HT-29 (cell line): ENCODE measurements at places on chromosomes 13 and 19. TPM values are rescaled to one million over a fixed set of nuclear protein-coding genes. Genes with fewer than 3 reads are reported as not detected.

Gene CFAP97D2
- not detected in 2 replicates for total RNA-seq

- peak; percentile 72 for DNase-seq
Observed at GRCh38 chr19:1259206-1259875, 9.8 kb upstream of the CIRBP start.

Gene ZNF320
- 6.0 and 8.5 TPM in 2 replicates for total RNA-seq

GRCh38 chr19:6429419-6430221 lies 3.9 kb downstream of the SLC25A41 start:
- no peak for DNase-seq

DNA sequence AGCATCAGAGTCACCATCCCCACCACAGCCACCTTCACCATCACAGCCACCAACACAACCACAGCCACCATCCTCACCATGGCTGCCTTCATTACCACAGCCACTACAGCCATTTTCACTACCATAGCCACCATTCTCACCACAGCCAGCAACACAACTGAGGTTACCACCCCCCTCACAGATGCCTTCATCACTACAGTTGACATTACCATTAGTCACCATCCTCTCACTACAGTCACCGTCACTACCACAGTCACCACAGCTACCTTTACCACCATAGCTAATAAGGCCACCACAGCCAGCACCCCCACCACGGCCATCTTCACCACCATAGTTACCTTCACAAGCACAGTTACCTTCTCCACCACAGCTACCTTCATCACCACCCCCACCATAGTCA lies 269.6 kb downstream of the DNAJC15 start:
- DNase-seq, result no peak

DNA sequence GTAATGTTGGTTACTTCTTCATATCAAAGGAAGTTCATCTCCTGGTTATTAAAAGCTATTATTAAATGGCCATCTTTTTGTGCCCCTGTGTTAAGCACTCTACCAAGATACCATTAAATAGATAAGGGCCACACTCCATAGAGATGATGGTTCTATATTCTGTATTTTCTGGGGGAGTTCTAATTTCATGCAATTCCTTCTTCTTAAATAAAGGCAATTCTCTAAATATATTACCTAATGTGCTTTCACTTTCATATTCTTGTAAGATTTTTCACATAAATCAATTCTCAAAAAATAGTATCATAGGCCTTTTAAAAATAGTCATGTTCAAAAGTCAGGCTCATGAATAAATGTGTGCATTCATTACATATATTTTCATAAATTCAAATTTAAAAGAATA lies 47.0 kb upstream of the USPL1 start:
- no peak for DNase-seq

DNA sequence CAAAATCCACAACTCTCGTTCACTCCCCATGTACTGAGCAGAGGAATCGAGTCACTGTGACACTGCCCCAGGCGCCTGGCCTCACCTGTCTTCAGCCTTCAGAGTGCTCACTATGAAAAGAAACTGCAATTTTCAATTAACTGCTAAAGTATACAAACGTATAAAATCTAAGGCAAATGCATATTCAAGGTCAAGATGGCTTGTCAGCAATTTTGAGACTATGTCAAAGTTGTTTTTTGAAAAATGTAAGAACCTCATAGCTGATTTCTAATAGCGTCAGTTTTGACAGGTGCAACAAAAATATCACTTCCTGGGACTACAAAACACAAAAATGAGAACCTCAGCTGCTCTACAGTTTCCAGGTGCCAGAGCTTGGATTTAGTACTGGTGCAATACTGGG lies 31.4 kb downstream of the TUBGCP3 start:
- no peak for DNase-seq

DNA sequence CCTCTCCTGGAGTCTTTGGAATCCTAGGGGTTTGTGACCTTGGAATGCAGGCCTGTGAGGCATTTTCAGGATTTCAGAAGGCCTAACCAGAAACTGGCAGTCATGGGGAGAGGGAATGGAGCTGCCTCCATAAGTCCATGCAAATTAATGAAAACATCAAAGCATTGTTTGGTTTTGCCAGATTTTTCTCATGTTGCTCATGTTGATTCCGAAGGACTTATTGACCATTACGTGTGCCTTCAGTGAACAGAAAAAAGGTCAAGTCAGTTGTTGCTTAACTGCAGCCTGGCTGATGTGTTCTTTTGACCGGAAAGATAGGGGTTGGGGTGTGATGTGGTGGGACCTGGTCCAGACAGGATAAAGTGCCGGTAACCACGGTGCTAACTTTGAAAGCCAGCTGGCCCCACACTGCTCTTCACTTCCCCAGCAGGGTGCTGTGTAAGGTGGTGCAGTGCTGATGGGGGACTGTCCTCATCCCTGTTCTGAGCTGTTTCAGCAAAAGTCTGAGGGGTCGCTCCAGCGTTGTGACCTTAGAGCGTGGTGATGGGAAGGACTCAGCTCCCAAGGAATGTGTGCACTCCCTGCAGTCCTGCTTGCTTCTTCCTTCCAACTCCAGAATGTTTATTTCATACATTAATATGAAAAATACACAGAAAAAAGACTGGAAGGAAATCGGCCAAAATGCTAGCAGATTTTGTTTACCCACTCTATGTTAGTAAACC lies 3.5 kb downstream of the RNF113B start:
- no peak for DNase-seq

Gene BRCA2
- 13.6 and 20.0 TPM in 2 replicates for total RNA-seq

DNA sequence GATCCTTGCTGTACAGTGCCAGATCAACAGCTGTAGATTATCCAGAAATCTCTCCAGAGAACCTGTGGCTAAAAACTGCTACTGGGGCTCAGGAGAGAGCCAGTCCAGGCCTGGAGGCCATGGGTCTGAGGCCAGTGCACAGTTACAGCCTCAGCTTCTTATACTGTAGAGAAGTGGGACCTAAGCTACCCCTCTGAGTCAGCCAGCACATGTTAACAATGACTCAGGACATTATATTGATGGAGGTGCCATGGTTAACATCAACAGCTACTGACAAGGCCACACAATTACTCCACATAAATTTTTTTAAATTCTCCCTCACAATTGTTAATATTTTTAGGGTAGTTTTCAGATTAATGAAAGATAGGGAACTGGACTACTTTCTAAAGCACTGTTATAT lies 138.5 kb downstream of the RBM26 start:
- DNase-seq, result no peak

Gene PRODH2
- total RNA-seq, result not detected in 2 replicates

DNA sequence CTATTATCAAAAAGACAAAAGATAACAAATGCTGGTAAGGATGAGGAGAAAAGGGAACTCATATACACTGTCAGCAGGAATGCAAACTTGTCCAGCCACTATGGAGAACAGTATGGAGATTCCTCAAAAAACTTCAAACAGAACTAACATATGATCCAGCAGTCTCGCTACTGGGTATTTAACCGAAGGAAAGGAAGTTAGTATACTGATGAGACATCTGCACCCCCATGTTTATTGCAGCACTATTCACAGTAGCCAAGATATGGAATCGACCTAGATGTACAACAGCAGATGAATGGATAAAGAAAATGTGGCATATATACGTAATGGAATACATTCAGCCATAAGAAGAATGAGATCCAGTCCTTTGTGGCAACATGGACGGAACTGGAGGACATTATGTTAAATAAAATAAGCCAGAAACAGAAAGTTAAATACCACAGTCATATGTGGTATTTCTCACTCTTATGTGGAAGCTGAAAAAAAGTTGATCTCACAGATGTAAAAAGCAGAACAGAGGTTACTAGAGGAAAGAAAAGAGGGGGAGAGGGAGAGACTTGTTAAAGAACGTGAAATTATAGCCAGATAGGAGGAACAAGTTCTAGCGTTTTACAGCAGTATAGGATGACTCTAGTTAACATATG lies 83.2 kb downstream of the RUBCNL start:
- DNase-seq, result no peak

- DNase-seq, result no peak
Observed at GRCh38 chr13:76725211-76725610, 161.0 kb downstream of the KCTD12 start.

DNA sequence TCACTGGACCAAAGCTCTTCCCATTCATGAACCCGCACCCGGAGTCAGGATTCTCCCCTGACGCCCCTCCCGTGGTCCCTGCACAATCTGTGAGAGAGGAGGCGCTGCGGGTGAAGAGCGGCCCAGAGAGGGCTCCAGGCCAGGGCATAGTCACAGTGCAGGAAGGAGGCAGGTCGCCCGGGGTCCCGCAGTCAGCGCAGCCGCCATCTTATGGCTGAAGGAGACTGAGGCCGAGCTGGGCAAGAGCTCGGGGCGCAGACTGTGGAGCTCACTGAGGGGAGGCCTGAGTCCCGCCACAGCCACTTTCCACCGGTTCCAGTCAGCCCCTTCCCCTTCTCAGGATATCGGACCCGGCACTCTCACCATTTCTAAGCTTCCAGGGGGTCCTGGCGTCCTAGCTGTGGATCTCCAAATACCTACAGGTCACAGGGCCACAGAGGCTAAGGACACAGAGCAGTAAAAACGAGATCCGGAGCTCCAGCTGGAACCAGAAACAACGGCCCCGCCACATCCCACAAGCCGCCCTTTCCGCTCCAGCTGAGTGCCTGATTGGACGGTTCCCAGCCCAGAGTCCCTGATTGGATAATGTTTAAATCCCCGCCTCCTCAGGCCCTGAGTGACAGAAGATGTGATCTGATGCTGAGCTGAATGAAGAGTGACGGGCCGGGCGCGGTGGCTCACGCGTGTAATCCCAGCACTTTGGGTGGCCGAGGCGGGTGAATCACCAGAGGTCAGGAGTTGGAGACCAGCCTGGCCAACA lies at the start of gene ZNF99:
Gene ZNF99 (minus strand): TSS at position 501 of the 760 bp plus-strand sequence. CDS start 135 bp downstream, at position 366.
- no peak for DNase-seq

GRCh38 chr19:15976836-15977689 lies 28.3 kb downstream of the OR10H4 start:
- no peak for DNase-seq

Gene CYP4F2
- total RNA-seq, result 0.18 TPM in 1 of 2 replicates, not detected in the other

DNA sequence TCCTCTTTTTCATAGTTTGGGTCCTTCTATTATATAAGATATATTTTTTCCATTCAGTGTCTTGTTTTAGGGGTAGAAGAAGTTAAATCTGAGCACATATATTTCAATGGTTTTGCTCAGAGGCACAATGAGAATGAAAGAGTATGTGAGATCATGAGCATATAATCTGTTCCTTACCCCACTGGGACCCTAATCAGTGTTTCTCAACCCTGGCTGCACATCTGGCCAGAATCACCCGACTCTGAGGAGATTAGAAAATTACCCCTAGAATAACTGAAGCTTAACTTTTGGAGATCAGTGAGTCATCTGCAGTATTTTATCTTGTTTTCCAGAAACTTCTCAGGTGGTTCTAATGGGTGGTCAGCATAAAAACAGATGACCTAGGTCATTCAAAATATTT lies 782 bp downstream of the CYSLTR2 start:
- DNase-seq, result no peak

DNA sequence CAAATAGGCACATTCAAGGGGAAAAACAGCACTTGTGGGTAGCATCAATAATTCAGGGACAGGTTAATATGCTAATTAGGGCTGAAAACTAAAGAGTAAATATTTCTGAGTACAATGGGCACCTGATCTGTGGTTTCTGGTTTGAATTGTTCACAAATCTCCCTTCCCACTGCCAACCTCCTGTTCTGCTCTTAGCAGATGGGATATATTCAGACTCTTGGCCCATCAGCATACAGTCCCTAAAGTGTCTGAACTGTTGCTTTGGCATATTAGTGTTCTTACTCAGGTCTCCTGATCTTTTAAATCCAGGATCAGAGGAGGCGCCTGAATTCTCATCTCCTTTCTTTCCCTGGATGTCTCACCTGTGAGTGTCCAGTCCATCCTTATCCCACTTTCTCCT lies 8.2 kb upstream of the LRCH1 start:
- DNase-seq, result no peak

GRCh38 chr19:33473653-33474305 lies 47.8 kb downstream of the PEPD start:
- peak; percentile 63 for DNase-seq

GRCh38 chr13:41746259-41746658 lies 214.7 kb downstream of the VWA8 start:
- DNase-seq, result peak; percentile 22

Gene PLPP2
- total RNA-seq, result 226 and 231 TPM in 2 replicates

- no peak for DNase-seq
Observed at GRCh38 chr19:53131727-53132126, 983 bp downstream of the ZNF415 start.

GRCh38 chr13:20498129-20498528 lies 27.5 kb downstream of the CRYL1 start:
- DNase-seq, result no peak

Gene KLF1
- total RNA-seq, result not detected in 2 replicates

Gene FLT3LG
- total RNA-seq, result 1.6 and 2.1 TPM in 2 replicates

- no peak for DNase-seq
Observed at GRCh38 chr19:31448221-31448657, 99.0 kb upstream of the TSHZ3 start.

DNA sequence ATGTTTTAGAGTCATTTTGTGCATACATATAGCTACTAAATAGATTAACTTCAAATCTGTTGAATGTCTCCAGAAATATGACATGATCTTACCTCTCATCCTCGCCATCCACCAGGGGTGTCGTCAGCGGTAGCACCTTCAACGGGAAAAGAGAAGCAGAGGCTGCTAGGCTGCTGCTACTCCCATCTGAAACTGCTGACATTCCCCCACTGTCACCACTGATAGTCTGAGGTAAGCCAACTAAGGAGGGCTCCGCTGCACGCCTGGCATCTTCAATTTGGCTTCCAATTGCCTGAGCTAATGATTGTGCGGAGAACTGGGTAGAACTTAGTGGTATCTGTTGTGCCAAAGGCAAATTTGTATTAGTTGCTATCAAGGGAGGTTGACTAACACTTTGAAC lies 3.1 kb downstream of the TSC22D1 start:
- DNase-seq, result no peak

- DNase-seq, result no peak
Observed at GRCh38 chr19:19540715-19541515, 2.9 kb downstream of the CILP2 start.

DNA sequence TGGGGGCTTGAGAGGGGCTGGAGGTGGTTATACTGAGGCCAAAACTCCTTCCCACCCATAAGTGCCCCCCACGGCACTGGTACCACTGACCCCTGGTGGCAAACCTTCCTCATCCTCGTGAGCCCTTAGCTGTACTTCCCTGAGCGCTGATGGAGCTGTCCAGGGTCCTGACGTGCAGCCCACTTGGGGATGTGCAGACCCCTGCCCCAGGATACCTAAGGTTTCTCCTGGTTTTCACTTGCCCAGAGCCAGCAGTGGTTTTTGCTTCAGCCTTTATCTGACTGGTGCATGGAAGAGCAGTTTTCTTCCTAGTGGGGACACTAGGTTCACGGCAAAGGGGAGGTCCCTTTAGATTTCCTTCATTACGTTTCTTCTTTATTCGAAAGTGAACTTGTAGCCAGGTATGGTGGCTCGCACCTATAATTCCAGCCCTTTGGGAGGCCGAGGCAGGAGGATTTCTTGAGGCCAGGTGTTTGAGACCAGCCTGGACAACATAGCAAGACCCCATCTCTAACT lies 28.7 kb upstream of the KCTD15 start:
- peak; percentile 29 for DNase-seq

DNA sequence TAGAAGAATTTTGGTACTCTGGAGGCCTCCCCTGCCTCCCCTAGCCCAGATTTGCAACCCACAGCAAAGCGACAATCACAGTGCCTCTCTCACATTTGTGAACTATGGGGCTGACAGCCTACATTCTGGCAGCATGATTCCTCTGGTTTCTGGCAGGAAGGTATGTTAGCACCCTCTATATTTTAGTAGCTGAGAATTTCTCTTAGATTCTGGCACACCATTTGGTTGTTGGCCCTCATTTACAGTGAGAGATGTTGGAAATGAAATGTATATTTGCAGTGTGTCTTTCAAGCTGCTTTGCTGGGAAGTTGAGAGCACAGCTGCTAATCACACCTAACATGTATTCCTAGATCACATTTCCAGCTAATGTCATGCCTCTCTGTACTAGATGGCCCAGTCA lies 735.0 kb downstream of the FGF9 start:
- DNase-seq, result no peak

Gene ZNF30
- 2.0 and 2.7 TPM in 2 replicates for total RNA-seq
